ENCODE measurements at places on chromosomes 11 and 22.

GRCh38 chr22:20526305-20526627 lies 18.9 kb downstream of the MED15 start:
- DNase-seq, result no peak

DNA sequence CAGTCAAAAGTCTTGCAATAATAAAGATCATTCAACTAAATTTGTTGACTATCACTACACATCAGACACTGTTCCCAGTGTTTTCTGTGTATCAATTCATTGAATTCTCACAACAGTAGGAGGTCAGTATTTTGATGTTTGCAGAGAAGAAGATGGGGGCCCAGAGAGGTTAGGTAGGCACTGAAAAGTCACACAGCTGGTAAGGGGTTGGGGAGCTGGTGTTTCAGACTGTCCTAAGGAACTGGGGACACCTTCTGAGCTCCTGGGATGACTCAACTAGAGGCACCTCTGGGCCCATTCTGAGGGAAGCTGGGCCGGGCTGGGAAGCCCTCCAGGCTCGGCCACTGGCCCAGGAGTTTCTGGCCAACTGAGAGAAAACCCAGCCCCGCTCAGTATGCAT lies 180.0 kb downstream of the DSCAML1 start:
- DNase-seq, result no peak

- no peak for DNase-seq
These were observed at the start of gene MMP7 for GRCh38 chr11:102530558-102530957. TSS of gene MMP7 (minus strand) at chr11:102530747. CDS start at chr11:102530700, 47 bp downstream.

GRCh38 chr11:129720156-129720555 lies 95.5 kb upstream of the TMEM45B start:
- no peak for DNase-seq

GRCh38 chr11:124977006-124977405 lies 23.0 kb downstream of the CCDC15 start:
- no peak for DNase-seq

GRCh38 chr11:57511741-57512430 lies 3.6 kb downstream of the SLC43A1 start:
- peak; percentile 10 for DNase-seq

- DNase-seq, result no peak
These were observed 2.3 kb upstream of the CRY2 start for GRCh38 chr11:45844822-45845578.

GRCh38 chr11:47056261-47056915 lies 119.8 kb downstream of the CSTPP1 start:
- no peak for DNase-seq

GRCh38 chr11:112789481-112789880 lies 171.7 kb upstream of the NCAM1 start:
- DNase-seq, result no peak
